ENCODE measurements at places on chromosomes 2 and 18. TPM values are rescaled to one million over a fixed set of nuclear protein-coding genes. Genes with fewer than 3 reads are reported as not detected.

ZNF385B gene
- 0.20 TPM for total RNA-seq

GORASP2 gene
- total RNA-seq, result 86.3 TPM

SERPINB4 gene
- total RNA-seq, result 0.16 TPM

TUBA3E gene
- not detected for total RNA-seq

KRTCAP3 gene
- 1.4 TPM for total RNA-seq

LINC00305 gene
- not detected for total RNA-seq

POTEI gene
- total RNA-seq, result not detected

ITGA6 gene
- 49.0 TPM for total RNA-seq

RNF152 gene
- 0.01 TPM for total RNA-seq

CSRNP3 gene
- total RNA-seq, result not detected

GLB1L gene
- total RNA-seq, result 6.6 TPM

Measured in A549 treated with DMSO at 1 μM for 4 hours (cell line).